ENCODE measurements at places on chromosomes 6 and 20. TPM values are rescaled to one million over a fixed set of nuclear protein-coding genes. Genes with fewer than 3 reads are reported as not detected.
A peak's percentile ranks its signal among the peaks of the same experiment; 100 is the strongest.

Gene UCKL1
- 67.8 TPM for polyA plus RNA-seq

Gene RALGAPB
- polyA plus RNA-seq: 11.8 TPM

Gene HLA-DRA
- polyA plus RNA-seq: 19.3 TPM

Gene SIGLEC1
- 2.5 TPM for polyA plus RNA-seq

DNA sequence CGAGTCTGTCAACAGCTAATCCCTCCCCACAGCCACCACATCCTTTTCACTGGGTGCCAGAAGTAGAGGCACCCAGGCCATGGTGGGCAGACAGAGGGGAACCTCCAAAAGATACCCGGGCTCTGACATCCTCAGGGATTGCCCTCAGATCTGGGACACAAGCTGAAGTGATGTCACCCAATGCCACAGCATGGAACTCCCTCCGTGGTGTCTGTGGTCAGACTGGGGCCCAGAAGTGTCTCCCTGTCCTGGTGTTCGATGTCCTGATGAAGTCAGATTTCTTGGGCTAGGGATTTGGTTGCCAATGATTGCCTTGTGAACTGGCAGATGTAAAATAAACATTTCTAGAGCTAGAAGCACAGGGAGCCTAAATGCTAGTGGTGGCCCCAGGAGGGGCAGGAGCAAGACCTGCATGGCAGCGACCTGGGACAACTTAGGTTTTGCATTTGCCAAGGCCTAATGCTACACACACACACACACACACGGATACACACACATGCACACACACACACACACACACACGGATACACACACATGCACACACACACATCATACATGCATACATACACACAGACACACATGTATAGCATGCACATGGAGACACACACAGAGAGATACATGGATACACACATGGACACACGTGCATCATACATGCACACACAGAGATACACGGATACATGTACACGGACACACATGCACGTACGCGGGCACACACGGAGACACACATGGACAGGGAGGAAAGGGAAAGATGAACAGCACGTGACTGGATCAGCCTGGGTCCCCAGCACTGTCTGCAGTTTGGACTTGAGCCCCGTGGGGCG is 221.0 kb downstream of the NFATC2 start:
- H3K4me3 ChIP-seq: no peak overlapping the region
- H3K27ac ChIP-seq: no peak overlapping the region
- H3K4me1 ChIP-seq: no peaks in the 10 kb centered on the region
- H3K27me3 ChIP-seq: no peaks in the 10 kb centered on the region
- DNase-seq: no peak
- no peaks in the 10 kb centered on the region for H3K36me3 ChIP-seq

GRCh38 chr6:130908958-130909357 is 81.8 kb downstream of the SMLR1 start:
- no peaks in the 10 kb centered on the region for H3K27me3 ChIP-seq
- DNase-seq: no peak
- no peak overlapping the region for H3K4me3 ChIP-seq

DNA sequence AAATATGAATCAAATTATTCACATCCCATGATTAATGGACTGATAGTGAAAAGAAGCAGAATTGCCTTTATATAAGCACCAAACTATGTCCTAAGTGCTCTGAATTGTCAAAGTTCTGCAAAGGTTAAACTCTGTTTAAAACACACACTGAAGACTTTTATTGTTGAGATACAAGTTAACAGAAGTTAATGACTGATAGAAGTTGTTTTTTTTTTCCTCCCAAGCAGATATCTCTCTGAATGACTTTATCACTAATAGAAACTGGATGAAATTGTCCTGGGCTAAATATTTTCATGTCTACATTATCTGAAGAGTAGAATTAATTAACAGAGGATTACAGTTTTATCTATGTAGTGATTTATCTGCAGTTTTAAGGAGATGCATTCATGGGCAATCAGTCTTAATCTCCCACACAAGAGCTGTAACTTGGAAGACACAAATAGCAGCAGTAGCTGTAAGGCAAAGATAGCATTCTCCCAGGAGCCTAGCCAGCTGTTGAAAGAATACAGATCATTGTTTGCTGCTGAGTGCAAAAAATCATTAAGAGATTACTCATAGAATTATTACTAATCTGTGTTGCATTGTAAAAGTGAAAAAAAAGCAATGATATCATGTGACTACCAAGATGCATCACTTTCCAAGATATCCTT is 49.9 kb downstream of the BMP5 start:
- DNase-seq: no peak
- no peak overlapping the region for H3K27ac ChIP-seq
- H3K4me1 ChIP-seq: no peaks in the 10 kb centered on the region
- H3K36me3 ChIP-seq: no peaks in the 10 kb centered on the region
- no peak overlapping the region for H3K4me3 ChIP-seq

DNA sequence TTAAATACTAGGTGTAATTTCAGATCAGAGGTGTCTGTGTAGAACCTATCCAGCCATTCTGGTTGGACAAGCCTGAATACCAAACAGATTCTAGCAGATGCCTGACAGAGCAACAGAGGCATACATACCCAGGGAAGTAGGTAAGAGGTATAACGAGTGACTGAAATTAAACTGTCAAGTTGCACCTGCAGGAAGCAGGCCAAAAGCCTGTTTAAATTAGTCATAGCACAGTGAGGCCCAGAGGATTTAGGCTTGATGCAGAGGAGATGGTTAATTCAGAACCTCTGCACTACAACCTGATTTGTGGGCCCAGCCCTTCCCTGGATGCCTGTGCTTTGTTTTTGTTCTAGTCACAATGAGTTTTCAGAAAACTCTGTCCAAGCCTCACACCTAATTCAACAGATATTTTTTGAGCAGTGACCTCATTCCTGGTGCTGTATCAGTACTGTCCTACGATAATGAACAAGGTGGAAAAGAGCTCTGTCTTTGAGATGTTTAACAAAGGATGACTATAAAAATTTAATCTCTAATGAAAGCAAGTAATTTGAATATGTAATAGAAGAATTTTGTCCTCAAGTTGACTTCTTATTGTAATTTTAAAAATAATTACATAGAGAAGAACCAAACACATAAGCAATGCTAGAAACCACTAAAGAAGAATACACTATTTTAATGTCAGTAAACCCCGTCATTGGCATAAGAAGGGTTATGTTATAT is 31.7 kb downstream of the C6orf58 start:
- H3K27me3 ChIP-seq: no peaks in the 10 kb centered on the region
- H3K4me1 ChIP-seq: no peaks in the 10 kb centered on the region
- H3K36me3 ChIP-seq: no peaks in the 10 kb centered on the region
- no peak overlapping the region for H3K27ac ChIP-seq
- DNase-seq: no peak

- H3K4me3 ChIP-seq: no peak overlapping the region
- no peaks in the 10 kb centered on the region for H3K27me3 ChIP-seq
- peaks cover 3% of the 10 kb centered on the region for H3K4me1 ChIP-seq
- no peak overlapping the region for H3K27ac ChIP-seq
These were observed 119.1 kb upstream of the CD93 start for GRCh38 chr20:23205211-23205610.

DNA sequence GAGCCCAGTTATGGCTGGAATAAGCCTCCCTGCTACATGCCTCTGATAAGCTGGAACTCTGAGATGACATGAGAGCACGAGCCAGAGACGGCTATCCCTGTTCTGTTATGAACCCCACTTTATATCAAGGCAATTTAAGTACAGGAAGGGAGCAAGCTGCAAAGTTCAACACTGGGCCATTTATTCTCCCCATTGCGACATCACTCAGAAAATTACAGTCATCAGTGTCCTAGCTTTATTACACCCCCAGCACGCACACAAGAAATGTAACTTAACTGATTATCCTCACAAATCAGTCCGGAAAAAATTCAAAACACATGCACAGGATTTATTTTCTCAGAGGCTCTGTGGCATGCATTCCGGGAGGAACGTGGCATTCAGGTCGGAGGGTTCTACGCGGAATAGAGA is 125.3 kb upstream of the SLC2A12 start:
- H3K27ac ChIP-seq: peak overlapping the region; percentile 99

GRCh38 chr6:142846883-142847287 is 98.1 kb downstream of the HIVEP2 start:
- peaks cover 48% of the 10 kb centered on the region for H3K4me1 ChIP-seq
- no peak overlapping the region for H3K4me3 ChIP-seq
- H3K36me3 ChIP-seq: no peaks in the 10 kb centered on the region
- H3K27ac ChIP-seq: no peak overlapping the region
- no peaks in the 10 kb centered on the region for H3K27me3 ChIP-seq
- no peak for DNase-seq

DNA sequence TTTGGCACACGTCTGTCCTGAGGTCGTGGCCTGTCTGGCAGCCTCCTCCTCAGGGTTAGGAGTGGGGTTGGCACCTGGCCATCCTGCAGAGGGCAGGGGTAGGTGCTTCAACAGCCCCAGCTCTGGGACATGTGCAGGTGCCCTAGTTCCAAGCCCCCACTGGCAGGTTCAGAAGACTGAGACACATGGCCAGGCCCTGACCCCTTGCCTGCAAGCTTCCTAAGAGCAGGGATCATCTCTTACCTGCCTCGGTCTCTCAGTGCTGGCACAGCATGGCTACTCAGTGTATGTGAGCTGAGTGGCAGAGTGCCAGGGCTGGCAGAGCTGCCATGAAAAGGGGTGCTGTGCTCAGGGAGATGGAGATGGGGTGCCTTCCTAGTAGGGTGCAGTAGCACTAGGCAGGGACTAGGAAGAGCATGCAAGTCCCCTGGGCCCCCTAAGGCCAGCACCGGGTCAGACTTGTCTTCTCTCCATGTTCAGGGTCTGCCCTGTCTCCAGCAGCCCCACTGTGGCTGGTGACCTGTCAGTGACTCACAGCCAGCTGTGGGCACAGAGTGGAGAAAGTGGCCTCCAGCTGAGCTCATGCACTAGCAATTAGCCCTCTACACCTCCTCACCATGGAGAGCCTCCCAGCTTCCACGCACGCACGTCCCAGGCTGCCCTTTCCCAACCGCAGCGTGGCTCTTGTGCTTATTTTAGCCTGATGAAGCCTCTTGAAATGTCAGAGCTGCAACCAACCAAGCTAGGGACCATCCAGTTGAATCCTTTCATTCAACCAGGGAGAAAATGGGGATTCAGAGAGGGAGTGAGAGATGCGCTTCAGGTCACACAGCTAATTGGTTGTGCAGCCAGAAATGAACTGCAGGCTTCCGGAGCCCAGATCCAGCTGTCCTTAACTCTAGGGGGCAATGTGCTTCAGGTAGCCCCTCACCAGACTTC is 116.6 kb downstream of the MRPL14 start:
- no peaks in the 10 kb centered on the region for H3K4me1 ChIP-seq
- no peaks in the 10 kb centered on the region for H3K27me3 ChIP-seq
- H3K4me3 ChIP-seq: no peak overlapping the region
- no peak for DNase-seq
- H3K36me3 ChIP-seq: no peaks in the 10 kb centered on the region
- H3K27ac ChIP-seq: no peak overlapping the region

DNA sequence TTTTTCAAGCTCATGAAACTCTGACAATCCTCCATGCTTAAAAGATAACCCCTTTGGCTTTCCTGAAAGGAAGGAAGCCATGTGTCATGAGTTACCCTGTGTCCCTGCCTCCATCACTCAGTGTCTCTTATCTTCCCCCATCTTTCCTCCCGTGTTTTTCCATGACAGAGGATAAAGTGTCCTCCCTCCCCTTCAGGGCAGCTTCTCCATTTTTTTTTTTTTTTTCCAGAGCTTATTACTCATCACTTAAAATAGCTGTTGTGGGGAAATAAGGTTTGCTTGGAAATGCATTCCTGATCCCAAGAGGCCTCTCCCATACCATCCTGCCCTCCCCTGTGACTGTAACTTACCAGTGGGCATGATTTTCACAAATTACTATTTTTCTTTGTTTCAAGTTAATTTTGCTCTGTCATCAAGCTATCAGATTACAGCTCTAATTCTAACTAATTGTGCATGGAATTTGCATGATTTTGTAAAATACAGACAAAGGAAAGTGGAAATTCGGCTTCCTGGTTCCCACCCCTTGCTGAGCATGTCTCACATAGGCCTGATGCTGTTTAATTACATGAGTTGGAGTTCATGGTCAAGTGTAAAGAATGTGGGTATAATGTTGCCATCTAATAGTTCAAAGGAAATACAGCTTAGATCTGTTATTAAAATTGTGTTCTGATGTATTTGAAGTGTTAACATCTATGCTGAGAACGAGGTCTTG is 614.5 kb upstream of the FLRT3 start:
- no peak overlapping the region for H3K27ac ChIP-seq
- no peaks in the 10 kb centered on the region for H3K4me1 ChIP-seq
- no peaks in the 10 kb centered on the region for H3K36me3 ChIP-seq

DNA sequence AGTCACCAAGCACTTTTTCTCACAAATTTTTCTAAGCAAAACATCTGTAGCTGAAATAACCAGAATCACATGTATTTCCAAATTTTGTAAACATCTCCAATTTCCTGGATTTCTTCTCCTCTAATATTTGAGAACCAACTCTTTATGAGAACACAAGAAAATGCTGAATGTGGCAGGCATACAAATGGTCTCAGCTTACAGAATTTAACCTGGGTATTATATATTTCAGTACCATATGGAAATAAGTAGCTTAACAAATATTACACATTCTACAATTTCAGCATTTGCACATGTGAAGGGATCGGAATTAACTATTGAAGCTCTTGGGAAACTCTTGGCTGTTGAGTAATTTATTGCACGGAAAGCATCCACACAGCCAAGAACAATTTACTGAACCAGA is 92.5 kb downstream of the TBXT start:
- no peaks in the 10 kb centered on the region for H3K27me3 ChIP-seq
- DNase-seq: no peak
- no peaks in the 10 kb centered on the region for H3K36me3 ChIP-seq
- H3K27ac ChIP-seq: no peak overlapping the region

DNA sequence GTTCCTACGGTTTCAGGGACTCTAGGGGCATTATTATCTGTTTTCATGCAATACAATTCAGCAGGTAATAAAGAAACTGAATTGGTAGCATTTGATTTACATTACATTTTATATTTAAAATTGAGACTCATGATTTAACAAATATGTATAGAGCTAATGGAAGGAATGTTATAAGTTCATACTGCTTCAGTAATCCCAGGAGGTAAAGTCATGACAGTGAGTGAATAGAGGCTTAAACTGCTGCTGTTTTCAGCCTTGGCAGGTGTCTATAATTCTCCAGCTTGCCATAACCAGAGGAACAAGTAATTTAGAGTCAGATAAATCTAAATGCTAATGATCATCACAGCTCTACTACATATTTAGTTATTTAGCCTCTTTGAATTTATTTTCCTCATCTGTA is 360.8 kb upstream of the MANEA start:
- no peaks in the 10 kb centered on the region for H3K27me3 ChIP-seq
- no peak overlapping the region for H3K27ac ChIP-seq
- no peak for DNase-seq
- H3K4me1 ChIP-seq: no peaks in the 10 kb centered on the region
- no peak overlapping the region for H3K4me3 ChIP-seq

GRCh38 chr6:52576054-52576391 is 837 bp downstream of the TRAM2 start:
- no peak for DNase-seq
- peaks cover 4% of the 10 kb centered on the region for H3K4me1 ChIP-seq
- H3K27me3 ChIP-seq: no peaks in the 10 kb centered on the region
- no peaks in the 10 kb centered on the region for H3K36me3 ChIP-seq

Data from pancreas (tissue), 10 donors.